Cardiac ventricle fibroblast (primary cell): ENCODE measurements at places on chromosomes 6 and 20. TPM values are rescaled to one million over a fixed set of nuclear protein-coding genes. Genes with fewer than 3 reads are reported as not detected.

The CDKN1A gene
- total RNA-seq, result 290 and 302 TPM in 2 replicates

The DNAH8 gene
- total RNA-seq, result not detected in 2 replicates

The GGT7 gene
- 19.7 and 21.8 TPM in 2 replicates for total RNA-seq

The ZBTB24 gene
- total RNA-seq, result 5.7 and 7.5 TPM in 2 replicates

The BCKDHB gene
- total RNA-seq, result 10.1 and 14.0 TPM in 2 replicates

The COL9A3 gene
- total RNA-seq, result 46.0 and 51.4 TPM in 2 replicates

The C20orf144 gene
- not detected in 2 replicates for total RNA-seq

The CFAP206 gene
- total RNA-seq, result 0.37 and 1.2 TPM in 2 replicates

The MLN gene
- not detected in 2 replicates for total RNA-seq
